ENCODE measurements at places on chromosomes 3 and 15. TPM values are rescaled to one million over a fixed set of nuclear protein-coding genes. Genes with fewer than 3 reads are reported as not detected.

DNA sequence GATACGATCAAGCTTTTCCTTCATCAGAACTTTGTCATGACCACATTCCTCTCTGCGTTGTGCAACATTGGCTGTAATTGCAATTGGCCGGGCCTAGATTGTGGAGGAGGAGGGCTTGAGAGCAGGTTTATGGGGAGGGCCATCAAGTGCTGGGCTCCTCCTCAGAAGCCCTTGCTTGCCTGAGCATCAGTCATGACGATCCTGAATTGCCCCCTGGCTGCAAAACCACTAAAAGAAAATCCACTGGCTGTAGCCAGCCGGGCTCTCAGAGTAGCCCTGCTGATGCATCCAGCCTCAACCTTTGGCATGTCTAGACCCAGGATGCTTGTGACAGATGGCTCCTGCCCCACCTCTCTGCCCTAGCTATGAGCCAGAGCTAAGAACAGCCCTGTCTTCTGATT is 13.4 kb upstream of the TRH start:
- no peak for DNase-seq

GRCh38 chr3:50930371-50931208 is 255.9 kb downstream of the DOCK3 start:
- DNase-seq = no peak

CTXN2 gene
- total RNA-seq = not detected

DNA sequence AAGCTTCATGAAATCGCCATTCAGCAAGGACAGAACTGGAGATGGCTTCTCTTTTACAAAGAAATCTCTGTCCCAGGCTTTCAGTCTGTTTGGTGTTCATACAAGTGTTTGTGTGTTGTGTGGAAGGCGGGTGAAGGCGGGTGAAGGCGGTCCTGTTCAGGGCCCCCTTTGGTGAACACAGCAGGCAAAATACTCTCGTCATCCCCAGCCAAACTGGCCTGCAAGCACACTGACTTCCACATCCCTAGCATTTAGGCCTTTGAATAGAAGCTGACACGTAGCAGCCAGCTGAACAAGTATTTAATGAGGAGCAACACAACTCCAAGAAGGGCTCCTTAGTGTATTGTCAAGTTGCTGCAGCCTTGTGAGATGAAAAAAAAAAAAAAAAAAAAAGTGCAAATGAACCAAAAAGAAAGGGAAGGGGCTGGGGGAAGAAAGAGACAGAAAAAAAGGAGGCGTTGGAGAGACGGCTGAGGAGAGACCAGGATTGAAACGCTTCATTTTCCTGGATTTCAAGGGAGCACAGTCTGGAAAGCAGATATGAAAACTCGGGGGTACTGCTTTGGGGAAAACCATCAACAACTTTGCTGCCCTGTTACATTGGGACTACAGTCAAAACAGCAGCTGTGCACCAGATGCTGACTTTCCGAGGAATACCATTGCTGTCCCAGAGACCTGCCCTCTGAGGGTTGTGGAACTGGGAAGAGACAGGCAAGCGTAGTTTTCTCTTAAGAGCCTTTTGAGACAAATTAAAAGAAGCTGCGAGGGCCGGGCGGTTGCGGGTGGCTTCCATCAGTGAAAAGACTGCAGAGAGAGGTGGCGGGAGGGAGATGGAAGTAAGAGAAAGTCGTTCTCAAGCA is 74.6 kb downstream of the TGFBR2 start:
- peak; percentile 54 for DNase-seq

MITF gene
- 5.7 TPM for total RNA-seq

- DNase-seq = peak; percentile 30
Observed at GRCh38 chr3:183306798-183307671, 54.0 kb downstream of the B3GNT5 start.

GOLGA6L10 gene
- total RNA-seq = 0.65 TPM

DNA sequence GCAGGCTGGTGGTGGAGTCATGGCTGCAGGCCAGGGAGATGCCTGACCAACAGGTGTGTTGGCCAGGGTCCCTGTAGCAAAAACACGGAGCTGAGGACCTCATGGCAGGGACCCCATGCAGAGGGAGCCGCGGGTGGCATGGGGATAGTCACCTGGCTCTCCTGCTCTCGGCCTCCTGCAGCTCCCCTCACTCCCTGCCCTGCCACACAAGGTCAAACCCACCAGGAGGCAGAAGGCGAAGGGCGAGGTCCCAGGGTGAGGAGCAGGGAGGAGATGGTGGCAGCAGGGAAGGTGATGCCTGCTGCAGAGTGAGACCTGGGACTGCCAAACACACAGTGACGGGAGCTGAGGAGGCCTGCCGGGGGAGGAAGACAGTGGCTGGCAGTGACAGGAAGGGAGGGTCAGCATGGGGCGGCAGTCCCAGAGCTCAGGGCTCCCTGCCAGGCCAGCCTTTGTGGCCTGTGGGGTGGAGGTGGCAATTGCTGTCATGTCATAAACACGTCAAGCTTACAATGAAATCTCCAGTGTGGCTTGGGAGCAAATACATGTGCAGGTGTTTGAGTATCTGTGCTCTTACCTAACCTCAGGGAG is 144.3 kb downstream of the TJP1 start:
- no peak for DNase-seq

GRCh38 chr3:129035360-129036221 is 25.0 kb upstream of the GP9 start:
- DNase-seq = no peak

DNA sequence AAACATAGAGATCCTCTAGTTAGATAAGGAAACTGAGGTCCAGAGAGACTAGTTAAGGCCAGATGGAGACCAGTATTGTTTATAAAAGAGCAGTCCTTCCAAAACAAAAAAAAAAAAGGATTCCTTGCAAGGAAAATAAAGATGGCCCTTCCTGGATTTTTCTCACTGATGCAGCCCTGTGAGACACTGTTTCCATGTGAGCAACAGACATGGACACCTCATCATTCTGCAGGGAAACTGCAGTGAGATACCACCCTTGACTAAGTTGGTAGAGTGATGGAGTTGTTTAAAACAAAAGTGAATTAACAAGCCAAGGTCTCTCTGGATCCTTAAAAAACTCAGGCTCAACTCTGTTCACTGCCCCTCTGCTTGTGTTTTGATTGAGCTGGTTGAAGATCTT is 65.6 kb upstream of the MYZAP start:
- no peak for DNase-seq

DNA sequence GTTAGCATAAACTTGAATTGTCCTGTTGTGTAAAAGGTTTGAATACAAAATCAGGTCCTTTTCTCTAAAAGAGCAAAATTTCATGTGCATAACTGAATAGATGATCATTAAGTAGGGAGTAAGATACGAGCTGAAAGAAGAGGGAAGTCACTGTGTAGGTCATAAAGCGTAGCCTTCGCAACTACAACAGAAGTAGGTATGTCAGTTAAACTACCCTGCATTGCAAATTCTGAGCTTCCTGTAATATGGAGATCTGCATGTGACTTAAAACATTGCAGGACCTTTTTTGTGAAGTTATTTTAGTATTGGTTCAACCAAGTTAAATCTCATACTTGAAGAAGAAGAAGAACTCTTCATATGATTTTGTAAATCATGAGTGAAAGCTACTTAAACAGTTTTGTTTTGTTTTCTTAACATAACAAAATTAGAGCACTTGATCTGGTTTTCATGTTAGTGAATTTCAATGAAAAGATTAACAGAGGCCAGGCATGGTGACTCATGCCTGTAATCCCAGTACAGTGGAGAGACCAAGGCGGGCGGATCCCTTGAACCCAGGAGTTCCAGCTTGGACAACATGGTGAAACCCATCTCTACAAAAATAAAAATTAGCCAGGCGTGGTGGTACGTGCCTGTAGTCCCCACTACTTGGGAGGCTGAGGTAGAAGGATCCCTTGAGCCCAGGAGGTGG is 26.4 kb downstream of the ARMC8 start:
- DNase-seq = no peak

GPR149 gene
- not detected for total RNA-seq

CLN6 gene
- total RNA-seq = 16.0 TPM

TMEM266 gene
- total RNA-seq = not detected

- no peak for DNase-seq
Observed at GRCh38 chr3:176523114-176523513, 674.2 kb downstream of the TBL1XR1 start.

GRCh38 chr3:29314727-29315088 is 33.8 kb downstream of the RBMS3 start:
- no peak for DNase-seq

DNA sequence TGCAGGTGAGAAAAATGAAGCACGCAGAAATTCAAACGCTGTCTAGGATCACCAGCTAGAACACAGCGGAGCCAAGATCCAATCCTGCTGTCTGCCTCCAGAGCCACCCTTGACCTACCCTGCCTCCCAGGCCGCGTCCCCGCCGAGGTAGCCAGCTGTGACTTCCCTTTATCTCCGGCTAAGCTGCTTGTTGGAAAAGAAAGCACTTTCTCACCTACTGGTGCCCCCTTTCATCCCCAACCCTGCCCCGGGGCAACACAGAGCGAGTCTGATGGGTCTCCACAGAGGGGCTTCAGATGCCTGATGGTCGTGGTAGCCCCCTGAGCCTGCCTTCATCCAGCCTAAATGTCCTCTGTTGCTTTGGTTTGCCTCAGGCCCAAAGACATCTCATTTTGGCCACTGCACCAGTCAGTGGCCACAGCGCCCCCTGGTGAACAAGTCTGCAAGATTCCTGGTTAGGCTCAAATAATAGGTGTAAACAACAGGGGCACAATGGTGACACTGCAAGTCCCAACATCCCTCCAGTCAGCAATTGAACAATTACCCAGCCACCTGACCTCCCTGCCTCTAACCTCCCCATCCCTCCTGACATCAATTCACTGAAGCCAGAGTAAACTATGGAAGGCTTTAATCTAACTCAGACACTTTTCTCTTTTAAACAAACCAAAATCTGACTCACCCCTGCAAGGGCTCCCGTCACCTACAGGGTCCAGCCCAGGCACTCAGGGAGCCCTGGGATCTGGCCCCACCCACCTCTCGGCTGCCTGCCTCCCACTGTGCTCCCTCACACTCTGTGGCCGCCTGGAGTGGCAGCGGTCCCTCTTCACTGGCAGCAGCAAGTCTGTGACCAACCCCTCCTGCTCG is 27.3 kb upstream of the BCL2L10 start:
- peak; percentile 86 for DNase-seq

DNA sequence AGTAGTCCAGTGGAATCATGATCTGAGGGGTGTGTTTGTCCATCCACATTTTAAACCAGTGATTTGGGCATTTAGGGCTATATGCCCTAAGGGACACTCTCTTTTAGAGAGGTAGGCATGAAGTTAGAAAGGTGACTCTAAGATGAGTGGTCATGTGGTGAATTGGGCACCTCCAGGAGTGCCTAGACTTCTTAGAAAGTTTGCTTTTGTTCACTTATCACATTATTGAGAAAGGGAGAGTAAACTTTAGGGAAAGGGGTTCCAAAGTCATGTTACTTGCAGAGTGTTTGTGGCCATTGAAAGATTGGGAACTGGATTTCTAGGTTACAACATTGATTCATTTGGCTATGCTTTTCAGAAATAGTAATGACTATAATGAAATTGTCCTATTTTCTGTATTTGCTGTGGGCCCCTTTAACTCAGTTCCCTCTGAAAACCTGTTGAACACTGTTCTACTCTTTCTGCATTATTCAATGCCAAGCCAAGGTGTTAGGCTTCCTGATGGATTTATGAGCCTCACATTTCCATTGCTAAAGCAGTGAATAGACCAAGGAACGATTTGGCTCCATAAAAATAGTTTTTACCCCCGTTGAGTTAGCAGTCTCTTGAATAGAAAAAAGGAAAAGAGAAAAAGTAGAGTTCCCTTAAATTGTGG is 169.3 kb downstream of the PTPRG start:
- no peak for DNase-seq

DNA sequence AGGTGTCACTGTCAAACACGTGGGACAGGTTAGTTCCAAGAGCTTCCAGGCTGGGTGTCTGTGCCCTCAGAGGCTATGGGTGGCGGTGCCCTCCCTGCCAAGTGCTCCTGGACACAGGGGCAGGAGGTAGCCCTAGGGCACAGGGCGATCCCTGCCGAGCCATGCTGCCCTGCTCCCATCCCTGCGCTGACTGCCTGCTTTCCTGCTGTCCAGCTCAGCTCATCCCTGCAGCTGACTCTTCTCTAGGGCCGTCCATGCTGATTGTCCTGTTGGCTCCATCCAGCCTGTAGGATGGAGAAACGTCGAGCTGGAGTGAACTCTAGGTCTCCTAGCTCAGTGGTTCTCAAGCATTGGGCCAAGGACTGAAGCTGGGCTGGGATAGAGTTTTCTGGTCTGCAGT is 3.7 kb downstream of the PDIA5 start:
- no peak for DNase-seq

CADM2 gene
- total RNA-seq = not detected

MAP1A gene
- 0.34 TPM for total RNA-seq

GABRR3 gene
- total RNA-seq = not detected

DNA sequence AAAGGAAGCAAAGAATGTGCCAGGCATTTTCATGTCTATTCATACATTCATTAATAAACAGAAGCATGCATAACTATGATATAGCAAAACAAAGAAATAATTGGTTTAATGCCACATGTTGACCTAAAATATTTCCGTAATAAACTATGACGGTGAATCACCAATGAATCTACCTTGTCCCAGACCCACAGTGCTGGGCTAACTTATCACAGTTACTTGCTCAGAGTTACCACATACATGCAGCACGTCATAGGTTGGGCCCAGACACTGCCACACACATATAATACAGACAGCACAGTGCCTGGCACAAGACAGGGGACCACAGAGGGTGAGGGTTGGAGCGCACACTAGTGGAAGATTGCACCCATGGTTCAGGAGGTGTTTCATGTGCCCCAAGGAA is 86.9 kb downstream of the ATP1B3 start:
- DNase-seq = no peak

- peak; percentile 77 for DNase-seq
Observed at GRCh38 chr3:53350652-53351051, 3.3 kb upstream of the DCP1A start.

PRR20G gene
- not detected for total RNA-seq

DNA sequence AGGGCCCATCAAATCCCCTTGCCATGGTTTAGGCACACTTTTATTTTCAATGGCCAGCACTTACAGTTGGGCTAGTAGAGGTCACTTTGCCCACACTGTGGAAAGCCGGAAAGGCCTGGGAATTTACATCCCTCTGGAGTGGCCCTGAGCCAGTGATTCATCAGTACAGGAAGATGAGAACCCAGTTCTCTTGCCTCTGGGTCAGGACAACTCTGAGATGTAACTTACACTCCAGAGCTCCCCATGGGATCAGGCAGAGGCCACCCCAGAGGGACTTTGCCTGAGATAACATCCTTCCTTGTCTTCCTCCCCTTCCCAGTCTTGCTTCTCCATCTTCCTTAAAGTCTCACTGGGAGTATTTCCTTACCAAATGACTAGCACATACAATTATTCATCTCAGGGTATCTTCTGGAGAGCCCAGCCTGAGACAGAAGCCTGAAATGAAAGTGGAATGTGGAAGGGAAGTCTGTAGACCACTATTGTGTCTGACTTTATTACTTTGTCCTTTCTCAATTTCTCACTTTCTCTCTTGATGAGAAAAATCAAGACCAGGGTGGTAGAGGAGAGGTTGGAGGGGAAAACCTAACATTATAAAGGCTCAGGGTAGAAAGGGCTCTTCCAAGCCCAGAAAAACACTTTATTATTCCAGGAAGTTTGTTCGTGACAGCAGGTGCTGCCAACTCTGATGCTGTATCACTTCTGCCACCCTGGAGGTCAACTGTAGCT is 220.8 kb downstream of the ZNF621 start:
- peak; percentile 58 for DNase-seq

- DNase-seq = peak; percentile 88
Observed at GRCh38 chr3:115245438-115245837, 98.3 kb upstream of the ZBTB20 start.

All from dermis blood vessel endothelial cell (primary cell).